ENCODE measurements at places on chromosomes 12 and 14.
A peak's percentile ranks its signal among the peaks of the same experiment; 100 is the strongest.

- DNase-seq: no peak
These were observed 70.0 kb downstream of the SLC38A6 start for GRCh38 chr14:61051051-61051450.

DNA sequence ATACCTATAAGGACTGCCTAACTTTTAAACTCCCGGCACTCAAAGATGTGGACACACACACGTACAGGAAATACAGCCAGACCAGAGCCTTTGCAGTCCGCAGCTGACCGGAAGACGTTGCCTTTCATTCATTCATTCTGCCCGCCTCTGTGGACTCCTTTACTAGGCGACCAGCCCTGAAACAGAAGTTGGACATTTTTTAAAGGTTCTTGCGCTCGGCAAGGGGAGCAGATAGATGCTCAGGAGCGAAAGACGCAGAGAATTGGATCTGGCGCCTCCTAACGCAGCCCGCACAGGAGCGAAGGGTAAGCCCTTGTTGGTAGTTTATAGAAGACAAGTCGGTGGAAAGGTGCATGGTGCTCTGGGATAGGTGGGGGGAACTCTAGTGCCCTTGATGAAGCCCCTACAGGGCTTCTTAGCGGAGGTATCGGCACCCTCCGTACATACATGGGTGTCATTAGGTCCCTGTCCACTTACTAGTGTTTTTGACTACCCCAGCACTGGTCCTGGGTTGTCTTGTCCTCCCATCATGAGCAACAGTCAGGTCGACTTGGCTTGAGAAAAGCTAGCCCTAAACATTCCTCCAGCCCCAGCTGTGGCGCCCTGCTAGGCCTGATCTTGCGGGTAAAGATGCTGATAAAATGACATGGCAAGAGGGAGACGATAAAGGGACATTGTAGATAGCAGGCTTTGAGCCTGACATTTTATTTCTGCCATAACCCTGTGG is at the start of gene KDM2B:
KDM2B (minus strand) TSS at position 65 of the 727 bp plus-strand sequence. CDS start 112 bp downstream, outside the sequence.
- peak; percentile 28 for DNase-seq

- no peak for DNase-seq
These were observed 35.2 kb downstream of the KSR2 start for GRCh38 chr12:117933545-117933944.

DNA sequence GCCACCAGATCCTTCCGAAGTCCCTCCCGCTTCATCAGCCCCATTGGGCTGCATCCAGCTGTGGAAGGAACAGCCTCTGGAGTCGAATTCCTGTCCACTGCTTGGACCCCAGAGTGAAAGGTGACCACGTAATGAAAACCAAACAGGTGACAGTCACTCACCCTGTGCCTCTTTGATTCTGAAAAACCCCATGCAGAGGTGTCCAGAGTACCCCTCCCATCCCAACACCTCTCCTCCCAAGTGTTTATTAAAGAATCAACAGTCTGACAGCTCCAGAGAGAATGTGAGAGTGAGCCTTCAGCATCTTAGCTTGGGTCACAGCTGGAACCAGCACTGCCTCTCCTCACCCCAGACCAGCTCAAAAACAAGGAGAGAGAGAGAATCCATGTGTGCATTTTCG is 178.6 kb upstream of the NOS1 start:
- DNase-seq: no peak

- no peak for DNase-seq
These were observed 78.3 kb downstream of the GSC start for GRCh38 chr14:94691660-94692034.
